ENCODE measurements at places on chromosomes 16 and 17.

GRCh38 chr17:49515196-49515770 is 20.2 kb downstream of the NGFR start:
- peak; percentile 92 for DNase-seq

GRCh38 chr17:16486373-16487250 is 5.4 kb downstream of the LRRC75A start:
- peak; percentile 72 for DNase-seq

GRCh38 chr17:73690676-73691075 is 46.4 kb upstream of the SDK2 start:
- DNase-seq, result no peak

DNA sequence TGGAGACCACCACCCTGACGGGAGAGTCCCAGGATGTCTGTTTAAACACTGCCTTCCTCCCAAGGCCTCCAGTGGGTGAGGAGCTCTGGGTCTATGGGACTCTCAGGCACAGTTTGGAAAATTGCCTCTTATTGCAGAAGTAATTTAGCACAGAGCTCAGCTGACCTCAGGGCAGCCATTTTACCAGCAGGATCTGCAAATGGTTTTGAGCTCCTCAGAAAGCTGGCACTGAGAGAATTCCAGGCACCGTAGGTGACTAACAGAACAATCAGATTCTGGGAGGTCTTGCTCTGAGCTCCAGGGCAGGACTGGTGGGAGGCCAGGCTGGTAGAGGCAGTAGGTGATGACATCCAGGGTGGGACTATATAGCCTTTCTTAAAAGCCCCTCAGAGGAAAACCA is 17.3 kb upstream of the C16orf74 start:
- no peak for DNase-seq

DNA sequence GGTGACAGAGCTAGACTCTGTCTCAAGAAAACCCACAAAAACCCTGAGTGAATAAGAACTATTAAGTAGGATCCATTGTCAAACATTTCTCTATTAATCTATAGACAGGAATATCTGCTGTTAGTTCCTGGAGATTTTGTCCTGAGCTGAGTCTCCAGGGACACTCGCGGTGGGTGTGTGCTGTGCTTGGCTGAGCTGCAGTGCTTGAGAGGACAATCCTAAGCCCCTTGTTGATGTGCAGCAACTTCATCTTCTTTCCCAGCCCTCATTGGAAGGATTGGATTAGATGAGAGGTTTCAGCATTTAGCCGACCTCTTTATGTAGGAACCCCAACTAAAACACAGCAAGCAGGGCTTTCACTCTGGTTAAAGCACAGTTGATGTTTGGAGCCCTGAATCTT is 33.3 kb downstream of the NDEL1 start:
- DNase-seq, result no peak

DNA sequence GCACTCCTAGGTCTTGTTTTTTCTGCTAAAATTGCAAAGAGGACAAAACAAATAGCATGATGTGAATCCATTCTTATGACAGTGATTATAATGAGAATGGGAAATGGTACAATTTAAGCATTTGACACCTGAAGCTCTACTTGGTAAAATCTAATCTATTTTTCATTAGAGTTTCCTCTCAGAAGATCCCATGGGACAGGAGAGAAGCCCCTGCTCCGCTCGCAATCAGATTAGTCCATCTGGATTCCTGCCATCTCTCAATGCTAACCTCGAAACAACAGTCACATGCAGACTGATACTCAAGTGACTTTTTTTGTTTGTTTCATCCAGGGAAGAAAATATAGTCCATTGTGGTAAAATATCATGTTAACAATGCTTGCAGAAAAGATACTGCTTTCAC is 107.4 kb upstream of the TOM1L1 start:
- no peak for DNase-seq

DNA sequence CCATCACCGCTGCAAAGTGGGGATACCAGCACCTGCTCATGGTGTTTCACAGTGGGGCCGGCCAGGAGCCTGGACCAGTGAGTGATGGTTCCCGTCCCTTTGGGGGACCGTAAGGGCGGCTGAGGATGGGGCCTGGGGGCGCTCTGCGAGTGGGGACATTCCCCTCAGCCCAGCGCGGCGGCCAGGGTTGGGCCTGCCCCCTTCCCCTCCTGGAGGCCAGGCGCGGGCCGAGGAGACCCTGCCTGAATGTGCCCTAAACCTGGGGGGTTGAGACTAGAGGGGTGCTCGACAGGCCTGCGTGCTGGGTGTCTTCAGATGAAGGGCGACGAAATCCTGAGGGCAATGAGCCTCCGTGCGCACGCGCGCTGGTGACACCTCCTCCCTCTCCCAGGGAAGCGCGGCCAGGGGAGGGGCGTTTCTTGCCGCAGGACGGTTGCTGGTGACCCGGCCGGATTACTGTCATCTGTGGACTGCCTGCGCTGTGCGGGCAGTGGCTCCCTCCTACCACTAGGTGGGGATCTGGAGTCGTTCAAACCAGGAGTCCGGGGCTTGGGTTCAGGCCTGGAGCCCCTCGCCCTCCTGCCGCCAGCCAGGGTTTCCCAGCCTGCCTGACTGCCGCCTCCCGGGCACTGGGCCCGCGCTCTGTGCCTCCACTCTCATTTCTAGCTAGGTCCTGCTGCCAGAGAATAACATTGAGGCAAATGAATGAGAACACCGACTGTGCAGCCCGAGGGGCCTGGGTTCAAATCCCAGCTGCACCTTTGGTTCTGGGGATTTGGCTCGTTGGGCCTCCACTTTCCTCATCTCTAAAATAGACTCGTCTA is 17.1 kb downstream of the TBX2 start:
- peak; percentile 85 for DNase-seq
